Fibroblast of the conjunctiva (primary cell): ENCODE measurements at places on chromosomes 12 and 14.

DNA sequence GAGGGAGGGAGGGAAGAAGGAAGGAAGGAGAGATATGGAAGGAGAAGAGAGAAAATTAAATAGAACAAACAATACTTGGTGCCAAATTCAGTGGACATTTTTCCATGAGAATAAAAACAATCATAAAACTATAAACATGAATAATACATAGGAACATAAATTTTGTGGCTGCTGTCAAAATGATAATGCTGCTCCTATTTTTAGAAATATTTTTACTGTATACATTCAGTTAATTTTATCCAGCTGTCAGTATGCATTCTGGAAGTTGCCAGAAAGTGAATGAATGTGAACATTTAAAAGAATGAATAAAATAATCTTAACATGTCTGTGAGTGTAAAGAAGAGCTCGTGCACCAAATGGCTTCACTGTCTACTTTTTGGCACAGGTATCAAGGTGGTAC is 13.9 kb upstream of the PCED1B start:
- DNase-seq: no peak

DNA sequence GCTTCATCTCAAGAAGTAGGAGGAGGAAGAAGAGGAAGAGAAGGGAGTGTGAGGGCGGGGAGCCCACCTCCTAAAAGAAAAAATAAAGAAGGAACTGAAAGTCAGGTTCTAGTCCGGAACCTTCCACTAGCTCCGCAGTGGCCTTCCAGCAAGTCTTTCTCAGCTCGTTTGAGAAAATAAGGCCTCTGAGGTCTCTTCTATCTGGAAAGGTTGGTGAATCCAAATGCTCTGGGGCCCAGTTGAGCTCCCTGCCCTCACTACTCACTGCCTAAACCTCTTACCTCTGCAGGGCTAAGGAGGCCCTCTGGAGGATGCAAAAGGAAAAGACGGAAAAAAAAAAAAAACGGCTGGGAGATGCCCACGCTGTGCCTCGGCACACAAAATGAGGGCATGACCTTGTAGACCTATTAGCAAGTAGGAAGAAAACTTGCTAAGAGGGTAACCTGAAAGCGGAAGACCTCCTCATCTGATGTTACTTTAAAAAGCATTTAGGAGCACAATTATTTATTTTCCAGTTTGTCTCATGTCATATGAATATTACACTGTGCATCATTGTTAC is 35.9 kb downstream of the FBLN5 start:
- DNase-seq: no peak

GRCh38 chr14:100765991-100766390 is 39.3 kb downstream of the DLK1 start:
- DNase-seq: no peak

GRCh38 chr12:57240066-57240921 is 10.7 kb downstream of the STAC3 start:
- DNase-seq: no peak

- DNase-seq: no peak
These were observed 20.5 kb downstream of the HPD start for GRCh38 chr12:121838126-121838525.

DNA sequence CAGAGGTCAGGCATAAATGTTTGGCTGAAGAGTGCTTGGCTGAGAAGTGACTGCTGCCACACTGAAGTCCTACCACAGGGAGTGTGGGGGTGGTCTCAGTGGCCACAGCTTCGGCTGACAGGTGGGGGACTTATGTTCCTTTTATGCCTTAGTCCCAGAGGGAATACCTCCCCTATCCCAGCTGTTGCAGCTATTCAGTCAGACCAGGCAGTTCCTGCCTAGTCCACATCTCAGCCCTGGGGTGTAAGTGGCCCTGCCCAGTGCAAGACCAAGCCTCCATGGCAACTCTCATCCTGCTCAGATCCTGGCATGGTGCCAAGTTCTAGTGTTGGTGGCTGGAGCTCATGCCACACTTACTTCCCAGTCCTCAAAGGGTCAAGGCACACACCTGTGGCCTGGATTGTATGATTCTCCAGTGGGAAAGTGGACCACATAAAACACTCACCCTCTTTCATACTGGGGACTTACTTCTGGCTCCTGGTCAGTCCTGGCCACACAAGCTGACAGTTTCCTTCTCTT is 161.3 kb upstream of the CAND1 start:
- DNase-seq: no peak

- DNase-seq: no peak
These were observed 90.9 kb upstream of the PKP2 start for GRCh38 chr12:32987512-32987911.

DNA sequence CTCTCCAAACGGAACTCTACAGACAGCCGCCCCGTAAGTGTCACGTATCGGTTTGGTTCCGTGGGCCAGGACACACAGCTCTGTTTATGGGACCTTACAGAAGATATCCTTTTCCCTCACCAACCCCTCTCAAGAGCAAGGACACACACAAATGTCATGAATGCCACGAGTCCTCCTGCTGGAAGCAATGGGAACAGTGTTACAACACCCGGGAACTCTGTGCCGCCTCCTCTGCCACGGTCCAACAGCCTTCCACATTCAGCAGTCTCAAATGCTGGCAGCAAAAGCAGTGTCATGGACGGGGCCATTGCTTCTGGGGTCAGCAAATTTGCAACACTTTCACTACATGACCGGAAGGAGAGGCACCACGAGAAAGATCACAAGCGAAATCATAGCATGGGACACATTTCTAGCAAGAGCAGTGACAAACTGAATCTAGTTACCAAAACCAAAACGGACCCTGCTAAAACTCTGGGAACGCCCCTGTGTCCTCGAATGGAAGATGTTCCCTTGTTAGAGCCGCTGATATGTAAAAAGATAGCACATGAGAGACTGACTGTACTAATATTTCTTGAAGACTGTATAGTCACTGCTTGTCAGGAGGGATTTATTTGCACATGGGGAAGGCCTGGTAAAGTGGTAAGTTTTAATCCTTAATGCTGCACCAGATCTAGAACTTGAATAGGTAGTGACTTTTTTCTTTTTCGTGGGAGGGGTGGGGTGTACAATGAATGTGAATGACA is 69.7 kb downstream of the WDR20 start:
- no peak for DNase-seq

DNA sequence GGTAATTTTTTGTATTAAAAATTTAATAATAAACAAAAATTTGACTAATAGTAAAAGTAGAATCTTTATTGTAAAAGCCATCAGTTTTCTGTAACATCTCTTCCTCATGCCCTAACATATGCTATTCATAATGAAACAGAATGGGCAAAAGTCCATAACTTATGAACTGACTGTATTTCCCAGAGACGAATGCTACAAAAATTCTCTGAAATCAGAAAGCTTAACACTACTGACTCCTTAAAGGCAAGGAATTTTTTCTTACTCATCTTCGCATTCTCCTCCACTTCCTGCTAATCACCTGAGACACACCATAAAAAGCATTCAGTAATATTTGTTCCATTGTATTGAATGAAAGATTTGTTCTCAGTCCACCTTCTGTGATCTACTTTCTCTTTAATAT is 17.6 kb downstream of the MON2 start:
- DNase-seq: no peak

DNA sequence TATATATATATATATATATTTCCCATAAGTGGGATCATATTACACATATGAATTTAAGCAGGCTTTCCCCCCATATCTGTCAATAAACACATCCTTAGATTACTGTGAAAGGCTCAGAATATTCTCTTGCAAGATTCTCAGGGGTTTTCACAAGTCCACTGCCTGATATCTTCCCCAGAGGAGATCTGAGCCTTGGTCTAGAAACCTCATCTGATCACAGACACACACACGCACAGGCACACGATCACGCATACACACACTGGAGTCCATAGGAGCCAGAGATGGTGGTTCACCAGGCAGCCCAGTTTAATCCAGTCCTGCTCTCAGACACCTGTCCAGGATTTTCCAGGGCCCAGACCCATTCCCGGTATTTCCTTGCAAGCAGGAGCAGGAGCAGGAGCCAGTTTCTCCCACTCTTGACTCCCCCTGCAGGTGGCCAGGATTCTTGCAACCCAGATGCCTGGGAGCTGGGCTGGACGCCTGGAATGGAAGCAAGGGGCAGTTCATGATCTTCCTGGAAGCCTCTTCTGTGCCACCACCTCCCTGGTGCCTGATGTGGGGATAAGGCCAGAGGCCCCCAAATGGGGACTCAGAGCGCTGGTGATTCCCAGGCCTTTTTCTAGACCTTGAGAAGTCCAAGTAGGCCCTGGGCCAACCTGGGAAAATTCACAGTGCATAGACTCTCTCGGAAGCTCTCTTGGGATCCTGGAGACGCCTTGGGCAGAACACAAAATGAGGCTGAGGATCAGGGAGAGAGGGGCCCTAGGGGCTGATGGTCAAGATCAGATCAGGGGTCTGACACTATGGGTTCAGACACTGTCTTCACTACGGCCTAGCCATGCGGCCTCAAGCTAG is 16.5 kb upstream of the KRT78 start:
- no peak for DNase-seq

GRCh38 chr12:11906286-11906935 is 164.3 kb upstream of the BCL2L14 start:
- no peak for DNase-seq

DNA sequence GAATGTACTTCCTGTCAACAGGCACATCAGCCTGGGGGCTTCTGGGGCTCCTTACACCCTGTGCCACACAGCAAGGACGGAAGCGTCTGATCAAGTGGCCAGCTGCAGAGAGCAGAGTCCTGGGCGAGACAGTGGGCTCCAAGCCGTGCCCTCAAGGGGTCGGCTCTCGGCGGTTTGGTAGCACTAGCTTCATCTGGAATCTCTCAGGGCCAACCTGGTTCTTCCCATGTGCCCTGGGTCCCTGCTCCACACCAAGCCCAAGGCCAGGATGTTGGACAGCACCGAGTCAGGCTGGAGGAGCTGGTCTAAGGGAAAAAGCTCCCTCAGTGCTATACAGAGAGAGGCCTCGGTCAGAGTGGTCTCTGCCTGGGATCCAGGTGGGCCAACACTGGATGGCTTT is 20.5 kb downstream of the DIO3 start:
- DNase-seq: no peak

DNA sequence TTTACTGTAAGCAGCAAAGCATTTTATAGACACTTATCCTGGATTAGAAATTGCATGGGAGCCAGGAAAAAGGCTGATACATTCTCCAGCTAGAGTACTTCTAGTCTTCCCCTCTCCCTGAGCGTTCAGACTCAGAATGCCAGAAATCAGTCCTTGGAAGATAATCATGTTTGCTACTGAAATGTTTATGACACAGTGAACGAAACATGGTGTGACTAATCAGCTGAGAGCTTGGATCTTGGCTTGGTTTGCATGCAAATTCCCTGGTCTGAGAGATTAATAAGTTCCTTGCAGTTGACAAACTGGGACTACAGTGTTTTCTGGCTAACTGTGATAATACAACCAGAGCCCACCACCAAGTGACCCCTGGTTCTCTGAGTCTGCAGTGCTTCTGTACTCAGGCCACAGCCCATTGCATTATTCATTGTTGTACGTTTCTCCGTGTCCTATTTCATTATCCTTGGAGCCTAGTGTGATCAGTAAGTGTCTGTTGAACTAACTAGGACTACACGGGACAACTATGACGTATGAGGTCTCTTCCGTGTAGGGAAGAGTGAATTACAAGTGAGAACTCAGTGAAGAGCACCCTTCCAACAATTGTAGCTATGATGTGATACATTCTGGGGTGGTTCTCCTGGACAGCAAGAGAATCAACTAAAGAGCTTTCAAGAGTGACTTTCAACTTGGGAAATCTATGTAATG is 34.6 kb upstream of the EVL start:
- peak; percentile 59 for DNase-seq

DNA sequence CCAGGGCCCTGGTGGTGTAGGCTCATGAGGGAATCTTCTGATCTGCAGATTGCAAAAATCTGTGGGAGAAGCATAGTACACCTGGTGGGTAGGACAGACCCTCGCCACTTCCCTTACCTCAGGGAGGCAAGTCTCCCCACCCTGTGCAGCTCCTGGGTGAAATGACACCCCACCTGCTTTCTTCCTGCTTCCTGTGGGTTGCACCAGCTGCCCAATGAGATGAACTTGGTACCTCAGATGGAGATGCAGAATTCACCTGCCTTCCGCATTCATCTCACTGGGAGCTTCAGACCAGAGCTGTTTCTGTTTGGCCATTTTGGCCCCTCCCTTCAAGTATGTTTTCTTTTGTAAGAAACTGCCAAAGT is 4.7 kb downstream of the CLEC2D start:
- no peak for DNase-seq

GRCh38 chr14:78608998-78609787 is 439.0 kb downstream of the NRXN3 start:
- no peak for DNase-seq

DNA sequence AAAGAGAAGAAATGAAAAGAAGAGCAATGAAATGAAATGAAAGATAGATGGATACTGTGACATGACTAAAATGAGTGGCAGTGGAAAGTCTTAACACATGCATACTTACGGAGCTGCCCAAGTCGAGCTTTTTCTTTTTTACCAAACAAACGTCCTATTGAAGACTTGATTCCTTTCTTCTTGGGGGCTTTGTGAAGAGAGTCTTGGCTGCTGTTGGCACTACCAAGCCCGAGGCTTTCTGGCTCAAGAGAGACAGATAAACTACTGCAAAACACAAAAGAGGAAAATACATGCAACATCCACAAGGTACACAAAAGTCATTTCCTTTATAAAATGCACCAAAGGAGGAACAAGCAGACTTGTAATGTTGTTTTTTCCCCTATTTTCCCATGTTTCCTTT is 261.2 kb downstream of the ACSS3 start:
- DNase-seq: no peak

GRCh38 chr12:113071135-113072112 is 14.9 kb downstream of the DTX1 start:
- no peak for DNase-seq

DNA sequence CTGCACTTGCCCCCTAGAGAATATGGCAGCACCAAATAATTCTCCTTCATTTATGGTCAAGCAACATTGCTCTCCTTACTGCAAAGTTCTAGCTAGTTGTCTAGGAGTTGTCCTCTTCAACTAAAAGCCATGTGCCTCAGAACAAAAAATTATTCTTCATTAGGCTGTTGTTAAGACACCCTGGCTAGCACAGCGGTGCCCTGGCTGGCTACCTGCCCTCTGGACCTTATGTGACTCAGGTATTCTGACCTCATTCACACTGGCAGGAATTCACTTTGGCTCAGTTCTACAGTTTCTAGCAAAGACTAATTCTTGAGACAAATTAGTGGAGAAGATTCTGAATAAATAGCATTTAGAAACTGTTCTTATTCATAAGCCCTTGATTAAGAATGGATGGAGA is 224.4 kb upstream of the KRR1 start:
- DNase-seq: no peak
